ENCODE measurements at places on chromosomes 1 and 21. TPM values are rescaled to one million over a fixed set of nuclear protein-coding genes. Genes with fewer than 3 reads are reported as not detected.

The FMO4 gene
- 1.2 TPM for total RNA-seq

The SYPL2 gene
- total RNA-seq = not detected

The CD1E gene
- not detected for total RNA-seq

The PADI3 gene
- total RNA-seq = not detected

The ETV3L gene
- total RNA-seq = not detected

The PRMT2 gene
- total RNA-seq = 99.7 TPM

The FAM76A gene
- 11.8 TPM for total RNA-seq

The S100A7 gene
- not detected for total RNA-seq

The SMCP gene
- not detected for total RNA-seq

The FAM177B gene
- total RNA-seq = not detected

The POU3F1 gene
- not detected for total RNA-seq

The NBPF19 gene
- total RNA-seq = 3.1 TPM

The LRRC39 gene
- 0.29 TPM for total RNA-seq

The FCRL2 gene
- not detected for total RNA-seq

The GJA9 gene
- not detected for total RNA-seq

The CRP gene
- total RNA-seq = not detected

The TNFSF18 gene
- total RNA-seq = 143 TPM

The ERMAP gene
- 10.5 TPM for total RNA-seq

The LCE1E gene
- not detected for total RNA-seq

The CASQ2 gene
- total RNA-seq = not detected

The WLS gene
- 120 TPM for total RNA-seq

The DCST1 gene
- total RNA-seq = not detected

The ACTL8 gene
- not detected for total RNA-seq

The ITGB2 gene
- total RNA-seq = 0.33 TPM

The PRELP gene
- total RNA-seq = under 0.01 TPM

The LCE1F gene
- not detected for total RNA-seq

The FCMR gene
- 0.38 TPM for total RNA-seq

The DMRTA2 gene
- not detected for total RNA-seq

The PLA2G5 gene
- not detected for total RNA-seq

The CATSPERE gene
- total RNA-seq = 4.9 TPM

The FBLIM1 gene
- total RNA-seq = 365 TPM

The PRXL2B gene
- total RNA-seq = 50.0 TPM

The GPR37L1 gene
- not detected for total RNA-seq

The KCNE2 gene
- not detected for total RNA-seq

The INTS3 gene
- 50.0 TPM for total RNA-seq

The ZNF695 gene
- total RNA-seq = 3.0 TPM

The CCT3 gene
- total RNA-seq = 571 TPM

The RPTN gene
- not detected for total RNA-seq

The LRRC7 gene
- 0.65 TPM for total RNA-seq

The DPT gene
- total RNA-seq = not detected

The SH3D21 gene
- 3.3 TPM for total RNA-seq

The OR14A2 gene
- not detected for total RNA-seq

The LIN28A gene
- not detected for total RNA-seq

The UBXN10 gene
- total RNA-seq = not detected

The LENEP gene
- total RNA-seq = 1.3 TPM

The RGL1 gene
- total RNA-seq = 34.6 TPM

The CFAP74 gene
- not detected for total RNA-seq

The HES5 gene
- not detected for total RNA-seq

The S100A12 gene
- not detected for total RNA-seq

The LYPD8 gene
- not detected for total RNA-seq

The UQCRH gene
- 330 TPM for total RNA-seq

The SPRR2G gene
- not detected for total RNA-seq
